Hair follicular keratinocyte (primary cell): ENCODE measurements at places on chromosomes 2 and 18. TPM values are rescaled to one million over a fixed set of nuclear protein-coding genes. Genes with fewer than 3 reads are reported as not detected.

SPDYA gene
- total RNA-seq: not detected in 2 replicates

FER1L5 gene
- total RNA-seq: 0.34 TPM in 1 of 2 replicates, not detected in the other

DYNAP gene
- total RNA-seq: not detected in 2 replicates

RPRM gene
- total RNA-seq: not detected in 2 replicates

FBXO41 gene
- 5.4 and 5.5 TPM in 2 replicates for total RNA-seq

SERPINB11 gene
- not detected in 2 replicates for total RNA-seq

ARL5A gene
- 34.0 and 38.2 TPM in 2 replicates for total RNA-seq

ABCG5 gene
- total RNA-seq: not detected in 2 replicates

FAP gene
- 8.5 and 20.7 TPM in 2 replicates for total RNA-seq

KCNF1 gene
- 0.04 TPM in 1 of 2 replicates, not detected in the other for total RNA-seq

LCLAT1 gene
- total RNA-seq: 13.1 and 14.4 TPM in 2 replicates

STK11IP gene
- total RNA-seq: 14.8 and 18.6 TPM in 2 replicates

CIB4 gene
- total RNA-seq: not detected in 2 replicates

DSEL gene
- total RNA-seq: 1.6 and 2.2 TPM in 2 replicates

LINC00305 gene
- not detected in 2 replicates for total RNA-seq

ACMSD gene
- not detected in 2 replicates for total RNA-seq

SNORC gene
- total RNA-seq: 0.04 and 1.2 TPM in 2 replicates

PJVK gene
- 0.53 and 0.62 TPM in 2 replicates for total RNA-seq

LOXL3 gene
- total RNA-seq: 1.0 and 1.6 TPM in 2 replicates

PHLPP1 gene
- total RNA-seq: 6.9 and 7.7 TPM in 2 replicates

POTEJ gene
- not detected in 2 replicates for total RNA-seq

SCN1A gene
- not detected in 2 replicates for total RNA-seq

SP5 gene
- not detected in 2 replicates for total RNA-seq

VWA3B gene
- total RNA-seq: 0.08 and 0.16 TPM in 2 replicates

HYCC2 gene
- 2.6 and 3.6 TPM in 2 replicates for total RNA-seq

PLCL1 gene
- total RNA-seq: not detected in 2 replicates

RABL2A gene
- total RNA-seq: 4.7 and 6.4 TPM in 2 replicates

DNAH6 gene
- under 0.01 and 0.04 TPM in 2 replicates for total RNA-seq

DNMT3A gene
- 4.8 and 11.8 TPM in 2 replicates for total RNA-seq

ANKRD29 gene
- total RNA-seq: 4.1 and 8.5 TPM in 2 replicates

TBR1 gene
- total RNA-seq: not detected in 2 replicates

SLC39A10 gene
- 64.9 and 86.5 TPM in 2 replicates for total RNA-seq

ALKAL2 gene
- not detected in 2 replicates for total RNA-seq

GFPT1 gene
- total RNA-seq: 17.7 and 25.1 TPM in 2 replicates

STEAP3 gene
- total RNA-seq: 34.9 and 35.5 TPM in 2 replicates

PIGN gene
- total RNA-seq: 17.3 and 23.3 TPM in 2 replicates

TMEM37 gene
- total RNA-seq: 0.19 TPM in 1 of 2 replicates, not detected in the other

PLEKHA3 gene
- total RNA-seq: 2.0 and 2.1 TPM in 2 replicates

MYL12A gene
- 639 and 729 TPM in 2 replicates for total RNA-seq

CD207 gene
- total RNA-seq: not detected in 2 replicates

PHOSPHO2 gene
- 3.0 TPM in 2 replicates for total RNA-seq

RAB17 gene
- total RNA-seq: 2.7 and 4.8 TPM in 2 replicates

EXOC6B gene
- 22.6 and 25.8 TPM in 2 replicates for total RNA-seq

TEX44 gene
- not detected in 2 replicates for total RNA-seq

CNOT9 gene
- 51.0 and 76.6 TPM in 2 replicates for total RNA-seq

AQP12B gene
- not detected in 2 replicates for total RNA-seq

LRP1B gene
- total RNA-seq: under 0.01 TPM in 1 of 2 replicates, not detected in the other

ITGB6 gene
- total RNA-seq: 58.8 and 59.2 TPM in 2 replicates

SYT4 gene
- not detected in 2 replicates for total RNA-seq
